ENCODE measurements at places on chromosomes 11 and 22. TPM values are rescaled to one million over a fixed set of nuclear protein-coding genes. Genes with fewer than 3 reads are reported as not detected.

IFITM10 gene
- total RNA-seq = 18.1 TPM

PIH1D2 gene
- 2.9 TPM for total RNA-seq

ARHGAP8 gene
- 0.36 TPM for total RNA-seq

KIF18A gene
- 4.0 TPM for total RNA-seq

MYBPC3 gene
- not detected for total RNA-seq

TCN1 gene
- total RNA-seq = not detected

SIDT2 gene
- 35.7 TPM for total RNA-seq

DNA sequence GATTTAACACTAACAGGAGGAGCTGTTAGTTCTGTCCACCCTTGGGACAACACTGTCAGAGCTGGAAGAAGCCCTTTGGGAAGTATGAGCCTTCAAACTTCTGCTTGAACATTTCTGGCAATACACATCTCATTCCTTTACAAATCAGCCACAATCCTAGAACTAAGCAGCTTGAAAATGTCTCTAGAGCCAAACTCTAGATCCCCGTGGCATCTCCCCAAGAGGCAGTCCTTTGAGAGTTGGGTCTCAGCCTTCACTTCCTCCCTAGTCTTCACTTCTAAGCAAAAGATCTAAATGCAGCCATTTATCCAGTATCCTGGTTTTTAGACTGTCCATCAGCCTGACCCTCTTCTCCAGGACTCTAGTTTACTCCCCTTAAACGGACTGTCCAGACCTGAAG, 26.9 kb downstream of the ARFGAP2 start:
- no peak for DNase-seq

- no peak for DNase-seq
Observed at GRCh38 chr11:105929084-105929955, 92.7 kb downstream of the MSANTD4 start.

GRCh38 chr11:65121447-65121864, 478 bp downstream of the FAU start:
- peak; percentile 89 for DNase-seq

DNA sequence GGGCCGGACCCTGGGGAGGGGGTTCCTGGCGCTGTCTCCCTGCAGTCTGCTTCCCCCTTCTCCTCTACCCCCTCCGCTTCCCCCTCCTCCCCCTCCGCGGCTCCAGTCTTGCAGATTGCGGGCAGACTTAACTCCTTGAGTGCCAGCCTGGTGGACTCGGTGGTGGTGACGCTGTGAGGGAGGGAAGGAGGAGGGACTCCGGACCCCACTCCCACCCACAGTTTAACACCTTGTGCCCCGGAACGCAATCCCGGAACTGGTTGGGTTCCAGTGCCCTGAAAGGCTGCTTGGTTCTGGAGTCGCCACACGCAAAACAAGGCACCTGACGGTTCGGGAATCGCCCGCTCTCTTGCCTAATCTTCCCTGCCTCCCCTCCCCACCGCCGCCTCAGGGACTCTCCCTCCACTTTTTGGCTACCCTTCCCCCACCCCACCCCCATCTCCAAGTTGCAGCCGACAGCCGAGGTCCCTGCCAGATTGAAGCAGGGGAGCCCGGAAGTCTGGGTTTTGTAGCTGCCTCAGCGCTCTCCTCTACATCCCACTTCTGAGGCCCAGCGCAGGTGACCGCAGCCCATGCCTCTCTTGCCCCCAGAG, 3.9 kb upstream of the BCL9L start:
- peak; percentile 97 for DNase-seq

GRCh38 chr11:118939404-118939915, 13.7 kb upstream of the BCL9L start:
- peak; percentile 45 for DNase-seq

- no peak for DNase-seq
Observed at GRCh38 chr11:134574425-134574824, 162.4 kb upstream of the B3GAT1 start.

- DNase-seq = peak; percentile 87
Observed at GRCh38 chr11:35619116-35619854, 1.0 kb downstream of the FJX1 start.

DNA sequence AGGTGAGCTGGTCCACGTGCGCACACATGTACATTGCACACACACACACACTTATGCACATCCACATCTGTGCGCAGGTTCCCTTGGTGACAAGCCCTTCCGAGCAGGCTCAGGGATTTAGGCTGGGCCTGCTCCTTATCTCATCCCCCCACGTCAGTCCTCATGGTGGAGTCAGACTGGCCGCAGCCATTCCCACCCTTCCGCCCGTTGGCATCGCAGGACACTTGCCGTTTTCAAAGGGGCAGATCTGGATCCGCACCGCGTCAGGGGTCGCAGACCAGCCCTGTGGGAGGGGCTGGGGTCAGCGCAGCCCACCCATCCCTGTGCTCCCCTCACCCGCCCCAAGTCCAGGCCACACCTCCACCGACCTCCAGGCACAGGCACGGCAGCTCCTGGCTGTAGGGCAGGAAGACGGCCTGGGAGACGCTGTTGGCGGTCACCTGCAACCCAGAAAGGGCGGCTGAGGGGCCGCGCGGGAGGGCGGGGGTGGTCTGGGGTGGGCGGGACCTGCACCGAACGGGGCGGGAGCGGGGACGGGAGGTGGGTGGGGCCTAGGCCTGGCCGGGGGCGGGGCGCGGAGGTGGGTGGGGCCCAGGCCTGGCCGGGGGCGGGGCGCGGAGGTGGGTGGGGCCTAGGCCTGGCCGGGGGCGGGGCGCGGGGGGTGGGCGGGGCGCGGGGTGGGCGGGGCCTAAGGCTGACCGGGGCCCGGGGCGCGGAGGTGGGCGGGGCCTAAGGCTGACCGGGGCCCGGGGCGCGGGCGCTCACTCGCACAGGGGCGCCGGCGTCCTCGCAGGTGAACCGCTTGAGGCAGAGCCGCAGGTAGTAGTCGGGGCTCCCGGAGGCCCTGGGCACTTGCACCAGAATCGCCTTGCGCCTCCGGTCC, 13.3 kb downstream of the IL17REL start:
- DNase-seq = peak; percentile 83

All from osteoblast (primary cell).